ENCODE measurements at places on chromosomes 7 and 10. TPM values are rescaled to one million over a fixed set of nuclear protein-coding genes. Genes with fewer than 3 reads are reported as not detected.

The C10orf95 gene
- 0.12 TPM for polyA plus RNA-seq

The CFTR gene
- 0.63 TPM for polyA plus RNA-seq

The SPDYE8 gene
- 0.43 TPM for polyA plus RNA-seq

The PLAU gene
- polyA plus RNA-seq = 16.9 TPM

The ANKRD30A gene
- polyA plus RNA-seq = 1.6 TPM

The AKR1E2 gene
- not detected for polyA plus RNA-seq

Measured in GM12878 (cell line).